ENCODE measurements at places on chromosomes 11 and 22. TPM values are rescaled to one million over a fixed set of nuclear protein-coding genes. Genes with fewer than 3 reads are reported as not detected.

The MPZL2 gene
- 83.6 TPM for polyA plus RNA-seq

The HSPB2 gene
- polyA plus RNA-seq: 2.1 TPM

DNA sequence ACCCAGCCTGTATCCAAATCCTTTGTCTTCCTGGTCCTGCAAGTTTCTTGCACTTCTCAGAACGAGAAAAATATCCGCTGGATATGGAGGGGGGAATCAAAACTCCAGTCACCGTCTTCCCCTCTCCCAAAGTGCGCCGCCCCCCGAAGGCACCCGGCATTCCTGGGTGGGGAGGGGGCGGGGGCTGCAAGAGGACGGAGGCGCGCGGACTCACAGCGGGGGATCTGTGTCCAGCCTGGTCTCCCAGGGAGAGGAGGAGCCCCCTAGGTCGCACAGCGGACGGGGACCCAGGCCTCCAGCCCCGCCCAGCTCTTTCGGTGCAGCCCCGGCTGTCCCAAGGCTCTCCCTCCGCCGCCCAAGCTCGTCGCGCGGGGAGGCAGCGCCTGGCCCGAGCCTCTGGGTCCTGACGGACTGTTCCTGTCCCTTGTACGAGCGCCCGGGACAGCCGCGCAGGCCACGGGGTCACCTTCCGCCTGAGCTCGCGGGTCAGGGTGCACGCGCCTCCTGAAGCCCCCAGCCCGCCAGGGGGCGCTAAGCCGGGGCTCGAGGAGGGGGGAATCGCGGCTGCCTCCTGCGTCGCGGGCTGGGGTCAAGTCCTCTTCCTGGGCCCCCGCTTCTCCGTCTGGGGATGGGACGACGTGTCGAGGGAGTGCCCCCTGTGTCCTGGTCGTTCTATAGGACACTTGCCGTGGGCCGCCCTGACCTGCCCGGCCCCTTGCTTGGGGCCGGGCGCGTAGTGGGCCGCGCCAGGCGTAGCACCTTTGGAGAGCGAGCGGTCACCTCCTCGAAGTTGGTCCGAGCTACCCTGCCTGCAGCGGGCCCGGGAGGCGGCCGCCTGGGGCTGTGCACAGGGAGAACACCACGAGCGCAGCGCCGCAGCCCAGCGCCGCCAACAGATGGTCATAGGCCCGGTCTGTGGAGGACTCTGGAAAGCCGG is 2.4 kb upstream of the WNT11 start:
- peak; percentile 74 for DNase-seq

GRCh38 chr11:123235117-123235655 is 40.1 kb upstream of the CLMP start:
- no peak for DNase-seq

DNA sequence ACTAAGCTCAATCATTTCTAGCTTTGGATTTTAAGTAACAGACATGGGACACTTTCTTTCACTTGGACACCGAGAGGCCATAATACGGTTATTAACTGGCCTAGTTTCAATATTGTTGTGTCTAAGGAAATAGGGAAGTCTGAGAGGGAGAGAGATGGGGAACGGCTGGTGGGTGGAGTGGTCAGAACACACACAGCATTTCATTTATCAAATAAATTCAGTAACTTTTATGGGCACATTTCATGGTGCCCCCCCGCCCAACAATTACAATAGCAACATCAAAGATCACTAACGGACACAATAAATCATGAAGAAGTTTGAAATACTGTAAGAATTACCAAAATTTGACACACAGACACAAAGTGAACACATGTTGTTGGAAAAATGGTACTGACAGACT is 10.7 kb downstream of the PRPF19 start:
- no peak for DNase-seq

- no peak for DNase-seq
Observed at GRCh38 chr11:130114726-130115125, 44.9 kb upstream of the ST14 start.

The FAM111B gene
- 12.8 TPM for polyA plus RNA-seq

The SYT9 gene
- polyA plus RNA-seq: 0.14 TPM

DNA sequence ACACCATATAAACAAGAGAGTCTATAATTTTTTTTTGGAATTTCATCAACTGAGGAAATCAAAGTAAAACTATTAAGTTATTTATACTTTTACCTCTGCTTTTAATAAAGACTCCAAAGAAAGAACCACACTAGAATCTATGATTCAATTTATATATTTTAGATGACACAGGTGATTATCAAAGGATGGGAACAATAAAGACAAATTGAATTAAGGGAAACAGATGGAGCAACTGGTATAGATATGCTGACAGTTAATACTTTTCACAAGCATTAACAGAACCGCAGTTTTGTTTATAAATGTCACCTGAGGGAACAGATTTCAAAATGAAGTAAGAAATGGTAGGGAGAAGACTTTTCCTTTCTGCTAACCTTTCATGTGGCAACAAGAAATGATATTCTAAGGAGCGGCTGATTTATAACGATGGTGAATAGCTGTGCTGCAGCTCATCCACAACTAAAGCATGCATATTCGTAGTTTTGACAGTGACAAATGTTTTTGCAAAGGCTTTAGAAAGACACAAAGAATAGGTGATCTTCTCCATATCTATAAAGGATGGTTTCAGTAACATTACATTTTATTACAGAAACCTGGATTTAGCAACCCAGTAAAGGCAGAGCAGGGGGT is 1502.9 kb upstream of the RAG2 start:
- no peak for DNase-seq

DNA sequence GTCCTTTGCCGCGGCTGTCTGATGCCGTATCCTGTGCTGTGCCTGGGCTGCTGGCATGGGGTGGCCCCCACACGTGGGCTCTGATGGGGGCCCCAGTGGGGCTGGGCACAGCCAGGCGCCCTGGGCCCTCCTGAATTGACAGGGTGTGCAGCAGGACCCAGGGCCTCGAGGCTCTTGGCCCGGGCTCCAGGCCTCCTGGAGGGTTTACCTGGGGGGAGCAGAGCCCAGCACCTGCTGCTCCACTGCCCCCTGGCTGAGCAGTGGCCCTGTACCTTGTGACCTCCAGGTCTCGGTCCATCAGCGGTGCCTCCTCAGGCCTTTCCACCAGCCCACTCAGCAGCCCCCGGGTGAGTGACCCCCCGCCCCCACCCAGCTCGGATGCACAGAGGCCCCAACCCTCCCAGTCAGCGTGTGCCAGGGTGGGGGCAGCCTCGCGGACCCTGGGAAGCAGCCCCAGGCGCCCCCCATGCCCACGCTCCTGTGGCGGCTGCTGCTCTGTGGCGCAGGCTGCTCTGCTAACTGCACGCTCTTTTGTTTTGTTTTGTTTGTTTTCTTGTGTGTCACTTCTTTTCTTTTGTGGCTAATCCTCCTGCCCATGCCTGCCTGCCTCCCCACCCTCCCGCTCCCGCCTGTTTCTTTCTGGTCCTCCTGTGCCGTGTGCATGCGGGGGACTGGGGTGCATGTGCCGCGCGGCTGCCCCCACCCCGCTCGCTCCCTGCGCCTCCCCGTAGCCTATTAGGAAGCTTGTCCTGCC is 36.9 kb downstream of the MOB2 start:
- no peak for DNase-seq

The BATF2 gene
- polyA plus RNA-seq: 3.6 TPM

The GLYATL1 gene
- polyA plus RNA-seq: 5.1 TPM

DNA sequence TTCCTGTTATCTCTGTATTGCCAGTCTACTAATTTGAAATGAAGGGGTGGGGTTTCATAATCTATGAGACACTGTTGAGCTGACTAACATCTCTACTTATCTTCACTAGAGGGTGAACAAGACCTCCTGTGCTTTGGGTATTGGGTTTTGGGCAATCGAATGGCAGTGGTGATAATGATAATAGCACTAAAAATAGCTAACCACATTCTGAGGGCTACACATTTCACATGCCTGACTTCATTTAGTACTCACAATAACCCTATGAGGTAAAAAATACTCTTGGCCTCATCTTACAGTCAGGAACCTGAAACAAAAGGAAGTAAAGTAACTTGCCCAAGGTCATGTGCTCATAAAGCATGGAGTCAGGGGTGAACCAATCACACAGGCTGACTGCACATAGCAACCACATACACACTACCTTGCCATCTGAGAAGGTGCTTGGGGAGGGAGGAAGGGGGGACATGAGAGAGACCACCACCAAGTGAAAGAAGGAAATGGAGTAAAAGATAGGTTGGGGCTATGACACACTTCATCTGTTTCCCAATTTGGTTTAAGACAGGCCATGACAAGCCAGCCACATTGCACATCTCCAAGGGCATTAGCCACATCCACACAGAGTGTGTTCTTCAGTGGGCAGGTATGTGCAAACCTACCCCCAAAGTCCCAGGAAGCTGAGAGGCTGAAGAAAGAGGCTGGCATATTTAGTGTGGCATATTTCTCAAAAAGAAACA is 387.6 kb upstream of the DDI1 start:
- DNase-seq: no peak

The C11orf52 gene
- 7.0 TPM for polyA plus RNA-seq

- no peak for DNase-seq
Observed at GRCh38 chr11:63622323-63622722, 8.1 kb upstream of the PLAAT3 start.

The MMP12 gene
- polyA plus RNA-seq: not detected

DNA sequence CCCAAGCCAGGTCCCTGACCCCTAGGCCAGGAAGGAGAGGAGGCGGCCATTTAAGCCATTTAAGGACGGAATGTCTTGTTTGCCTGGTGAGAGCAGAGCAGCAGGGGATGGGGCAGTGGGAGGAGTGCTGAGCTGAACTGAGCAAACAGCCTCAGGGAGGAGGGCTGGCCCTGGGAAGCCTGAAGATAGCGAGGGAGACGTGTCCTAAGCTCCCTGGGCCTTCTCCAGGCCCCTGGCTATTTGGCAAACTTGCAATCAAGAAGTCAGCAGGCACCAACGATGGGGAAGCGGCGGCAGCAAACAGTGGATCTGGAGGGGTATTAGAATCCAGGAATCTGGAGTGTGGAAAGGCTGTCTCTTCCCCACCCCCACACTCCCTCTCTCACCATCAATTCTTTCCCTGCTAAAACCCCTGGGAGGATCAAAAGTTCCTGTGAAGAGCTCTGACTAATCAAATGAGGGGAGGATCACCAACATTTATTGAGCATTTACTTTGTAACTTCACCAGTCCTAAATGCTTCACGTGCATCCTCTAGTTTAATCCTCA is 8.8 kb downstream of the BCL9L start:
- no peak for DNase-seq

DNA sequence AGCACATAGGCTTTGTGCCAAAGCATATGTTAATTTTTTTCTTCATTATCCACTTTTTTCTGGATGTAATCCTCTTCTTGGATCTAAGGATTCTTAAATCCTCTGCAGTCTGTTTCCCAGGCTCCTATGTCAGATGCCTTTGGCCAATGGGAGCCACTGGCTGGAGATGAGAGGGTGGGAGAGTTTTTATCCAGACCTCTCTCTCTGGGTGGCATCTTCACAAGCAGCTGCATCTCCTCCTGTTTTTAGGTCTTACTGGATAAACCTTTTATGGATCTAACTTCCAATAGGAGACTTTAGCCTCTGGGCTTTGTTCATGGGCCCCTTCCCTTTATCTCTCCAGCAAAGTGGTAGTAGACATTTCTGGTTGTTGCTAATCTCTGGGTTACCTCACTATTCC is 22.4 kb upstream of the MPPED2 start:
- DNase-seq: no peak

The C22orf31 gene
- polyA plus RNA-seq: 0.98 TPM

The CCDC89 gene
- polyA plus RNA-seq: 7.1 TPM

Measured in right lung (tissue), 10 donors.